ENCODE measurements at places on chromosomes 4 and X. TPM values are rescaled to one million over a fixed set of nuclear protein-coding genes. Genes with fewer than 3 reads are reported as not detected.

- no peaks in the 10 kb centered on the region for H3K27me3 ChIP-seq
- H3K4me3 ChIP-seq: no peak overlapping the region
- no peak overlapping the region for H3K27ac ChIP-seq
- peaks cover 25% of the 10 kb centered on the region for H3K36me3 ChIP-seq
- no peak for DNase-seq
Observed at GRCh38 chr4:184693056-184693455, 40.8 kb downstream of the CENPU start.

GRCh38 chr4:174062831-174063230 lies 220.6 kb downstream of the FBXO8 start:
- H3K27ac ChIP-seq: no peak overlapping the region
- H3K4me3 ChIP-seq: no peak overlapping the region
- H3K27me3 ChIP-seq: peaks cover 17% of the 10 kb centered on the region

DNA sequence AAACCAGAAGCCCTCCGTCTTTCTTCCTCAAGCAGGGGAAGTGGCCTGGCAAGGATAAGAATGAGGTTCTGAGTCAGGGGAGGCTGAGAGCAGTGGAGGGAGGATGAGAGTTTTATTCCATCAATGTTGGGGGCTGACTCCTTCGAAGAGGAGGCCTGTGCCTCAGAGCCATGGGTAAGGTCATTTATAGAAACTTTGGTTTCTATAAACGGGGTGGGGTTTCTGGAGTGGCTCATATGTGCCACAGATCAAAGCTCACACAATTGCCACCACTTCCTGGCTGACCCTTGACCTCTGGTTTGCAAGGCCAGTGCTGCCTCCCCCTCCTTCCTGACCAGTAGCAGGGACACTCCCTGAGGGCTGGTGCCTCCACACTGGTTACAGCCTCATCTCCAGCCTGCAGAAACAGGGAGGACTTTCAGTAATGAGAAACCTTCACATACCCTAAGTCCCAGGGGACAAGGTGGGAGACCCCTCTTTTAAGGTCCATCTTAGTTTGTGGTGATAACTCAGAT lies 166.0 kb downstream of the PDGFRA start:
- H3K4me1 ChIP-seq: peaks cover 10% of the 10 kb centered on the region
- no peak overlapping the region for H3K27ac ChIP-seq
- no peak for DNase-seq
- no peaks in the 10 kb centered on the region for H3K36me3 ChIP-seq
- no peaks in the 10 kb centered on the region for H3K27me3 ChIP-seq

PABPC1L2A gene
- 0.23 TPM for total RNA-seq

All from neural crest cell (in vitro differentiated cells).